ENCODE measurements at places on chromosomes 1 and 21. TPM values are rescaled to one million over a fixed set of nuclear protein-coding genes. Genes with fewer than 3 reads are reported as not detected.

The TMIGD3 gene
- polyA plus RNA-seq = 0.87 TPM

The SLC9C2 gene
- 0.48 TPM for polyA plus RNA-seq

The ATP1A4 gene
- polyA plus RNA-seq = not detected

The PPOX gene
- 21.1 TPM for polyA plus RNA-seq

The GPR25 gene
- not detected for polyA plus RNA-seq

The TPTE gene
- not detected for polyA plus RNA-seq

The SLAMF8 gene
- 0.73 TPM for polyA plus RNA-seq

The DAB1 gene
- polyA plus RNA-seq = 4.4 TPM

The LCA5L gene
- polyA plus RNA-seq = 1.2 TPM

The SPRR3 gene
- not detected for polyA plus RNA-seq

The COL24A1 gene
- polyA plus RNA-seq = 1.3 TPM

The FOXD3 gene
- polyA plus RNA-seq = 0.21 TPM

The PDZK1IP1 gene
- 0.42 TPM for polyA plus RNA-seq

The PM20D1 gene
- 0.05 TPM for polyA plus RNA-seq

The DNASE2B gene
- 1.2 TPM for polyA plus RNA-seq

The LRRC8B gene
- polyA plus RNA-seq = 1.2 TPM

The TNFRSF1B gene
- 10.3 TPM for polyA plus RNA-seq

The FCRLB gene
- polyA plus RNA-seq = 0.32 TPM

The MCOLN3 gene
- polyA plus RNA-seq = 1.8 TPM
